Activated CD8-positive, alpha-beta memory T cell treated with anti-CD3 and anti-CD28 coated beads for 48 hours (primary cell): ENCODE measurements at places on chromosomes 1 and 21.

DNA sequence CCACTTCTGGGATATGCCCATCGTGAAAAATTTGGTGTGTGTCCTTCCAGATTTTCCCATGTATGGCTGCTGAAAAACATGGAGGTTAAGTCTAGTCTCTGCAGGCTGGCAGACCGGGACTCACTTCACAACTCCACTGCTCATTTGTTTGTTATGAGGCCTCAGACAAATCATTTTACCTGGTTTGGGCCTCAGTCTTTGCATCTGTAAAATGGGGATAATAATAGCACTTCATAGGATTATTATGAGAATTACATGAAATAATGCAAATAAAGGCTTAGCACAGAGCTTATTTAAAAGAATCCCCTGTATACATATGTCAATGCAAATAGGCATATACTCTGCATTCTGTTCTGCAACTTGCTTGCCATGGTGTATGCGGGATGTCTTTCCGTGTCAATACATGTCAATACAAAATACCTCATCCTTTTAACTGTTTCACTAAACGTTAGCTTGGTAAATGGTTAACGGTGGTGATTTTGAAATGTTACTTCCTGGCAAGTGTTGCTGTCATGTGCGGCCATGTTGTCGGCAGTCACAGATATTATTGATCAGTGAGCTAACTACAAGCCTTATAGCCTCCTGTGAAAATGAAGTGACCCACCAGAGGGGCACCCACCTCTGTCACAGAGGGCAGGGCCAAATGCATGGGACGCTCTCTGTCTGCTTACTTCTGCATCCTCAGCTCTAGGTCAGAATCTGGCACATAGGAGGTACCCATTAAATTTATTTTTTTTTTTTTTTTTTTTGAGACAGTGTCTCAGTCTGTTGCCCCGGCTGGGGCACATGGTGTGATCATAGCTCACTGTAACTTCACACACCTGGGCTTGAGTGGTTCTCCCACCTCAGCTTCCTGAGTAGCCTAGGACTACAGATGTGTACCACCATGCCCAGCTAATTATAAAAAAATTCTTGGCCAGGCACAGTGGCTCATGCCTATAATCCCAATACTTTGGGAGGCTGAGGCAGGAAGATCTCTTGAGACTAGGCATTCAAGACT is 4.3 kb downstream of the LCK start:
- no peak for DNase-seq

GRCh38 chr1:90045853-90046563 is 51.1 kb downstream of the ZNF326 start:
- no peak for DNase-seq

- DNase-seq: no peak
Measured at GRCh38 chr1:51733793-51734522, 117.1 kb downstream of the OSBPL9 start.

GRCh38 chr1:54459726-54460191 is 53.6 kb upstream of the SSBP3 start:
- DNase-seq: no peak

GRCh38 chr1:106571109-106571508 is 485.4 kb upstream of the PRMT6 start:
- no peak for DNase-seq

- DNase-seq: no peak
Measured at GRCh38 chr1:196466654-196467053, 141.6 kb downstream of the KCNT2 start.

DNA sequence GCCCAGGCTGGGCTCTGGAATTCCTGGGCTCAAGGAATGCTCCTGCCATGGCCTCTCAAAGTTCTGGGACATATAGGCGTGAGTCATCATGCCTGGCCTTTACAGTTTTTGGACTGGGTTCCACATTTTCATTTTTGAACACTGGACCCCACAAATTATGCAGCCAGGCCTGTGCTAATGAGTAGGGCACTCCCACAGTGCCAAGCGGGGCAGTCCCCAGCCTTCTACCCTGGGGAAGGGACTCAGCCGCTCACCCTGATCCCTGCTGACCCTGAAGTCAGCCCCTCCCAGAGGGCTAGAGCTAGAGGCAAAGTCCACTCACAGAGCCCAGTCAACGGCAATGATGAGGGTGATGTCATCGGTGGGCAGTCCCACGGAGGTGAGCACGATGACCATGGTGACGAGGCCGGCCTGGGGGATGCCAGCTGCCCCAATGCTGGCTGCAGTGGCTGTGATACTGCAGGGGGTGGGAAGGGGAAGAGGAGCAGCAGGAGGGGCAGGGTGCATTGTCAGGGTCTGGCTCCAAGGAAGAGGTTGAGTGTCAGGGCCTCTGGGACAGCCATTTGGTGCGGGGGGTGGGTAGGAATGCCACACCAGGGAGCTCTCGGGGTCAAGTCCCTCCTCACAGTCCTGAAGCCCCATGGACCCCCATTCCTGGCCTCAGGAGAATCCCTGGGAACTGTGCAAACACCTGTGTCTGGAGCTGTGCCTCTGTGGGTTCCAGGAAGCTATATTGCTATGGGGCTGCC is 27.6 kb downstream of the PODN start:
- no peak for DNase-seq

- DNase-seq: no peak
Measured at GRCh38 chr1:212651977-212652376, 43.4 kb downstream of the ATF3 start.

GRCh38 chr1:74584185-74584584 is 71.8 kb upstream of the LRRC53 start:
- no peak for DNase-seq
